KBM-7 (cell line): ENCODE measurements at places on chromosomes 6 and 20.

DNA sequence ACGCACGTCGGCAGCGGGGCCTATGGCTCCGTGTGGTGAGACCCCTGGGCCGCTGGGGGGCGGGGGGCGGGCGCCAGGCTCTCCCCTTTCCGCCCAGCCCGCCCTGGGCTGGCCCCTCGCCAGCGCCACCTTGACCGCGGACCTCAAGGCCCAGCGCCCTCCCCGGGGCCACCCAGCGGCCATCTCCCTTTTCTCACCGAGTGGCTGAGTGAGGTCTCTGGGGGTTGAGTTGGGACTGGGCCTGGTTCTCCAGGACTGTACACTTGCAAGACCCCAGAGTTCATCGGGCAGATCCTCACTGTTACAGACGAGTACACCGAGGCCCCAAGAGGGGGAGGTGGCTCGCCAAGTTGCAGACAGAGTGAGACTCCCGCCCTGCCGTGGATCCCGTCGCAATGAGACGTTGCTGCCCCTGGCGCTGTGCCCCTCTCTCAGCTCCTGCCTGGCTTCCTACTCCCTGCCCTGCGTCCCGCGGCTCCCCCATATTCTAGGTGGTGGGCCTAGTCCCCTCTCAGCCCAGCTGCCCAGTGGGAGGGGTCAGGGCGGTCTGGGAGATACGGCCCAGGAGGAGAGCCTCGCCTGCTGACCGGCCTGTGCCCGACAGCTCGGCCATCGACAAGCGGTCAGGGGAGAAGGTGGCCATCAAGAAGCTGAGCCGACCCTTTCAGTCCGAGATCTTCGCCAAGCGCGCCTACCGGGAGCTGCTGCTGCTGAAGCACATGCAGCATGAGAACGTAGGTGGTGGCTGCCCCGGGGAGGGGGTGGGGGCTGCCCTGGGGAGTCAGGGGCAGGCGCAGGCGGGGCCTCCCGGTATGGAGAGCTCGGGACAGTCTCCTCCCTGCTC lies 576 bp downstream of the MAPK13 start:
- no peak for DNase-seq

DNA sequence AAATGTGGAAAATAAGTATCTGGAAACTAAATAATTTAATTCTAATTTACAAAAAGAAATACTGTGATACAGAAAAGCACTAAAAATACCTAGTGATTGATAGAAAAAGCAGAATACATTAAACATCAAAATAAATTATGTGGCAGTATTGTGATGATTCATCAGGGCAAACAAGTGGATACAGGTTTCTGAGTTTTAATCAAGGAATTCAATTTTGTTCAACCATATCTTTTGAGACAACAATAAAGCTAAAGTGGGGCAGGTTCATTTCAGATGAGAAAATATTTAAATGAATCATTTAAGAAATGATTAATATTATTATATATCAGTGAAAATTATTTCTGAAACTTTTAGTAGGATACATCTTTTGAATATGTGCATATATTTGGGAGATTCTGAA lies 49.8 kb downstream of the GRIK2 start:
- DNase-seq: no peak

- DNase-seq: no peak
These were observed 91.9 kb downstream of the RNGTT start for GRCh38 chr6:88871498-88871897.

- no peak for DNase-seq
These were observed 3.3 kb upstream of the BIRC7 start for GRCh38 chr20:63232235-63233060.

DNA sequence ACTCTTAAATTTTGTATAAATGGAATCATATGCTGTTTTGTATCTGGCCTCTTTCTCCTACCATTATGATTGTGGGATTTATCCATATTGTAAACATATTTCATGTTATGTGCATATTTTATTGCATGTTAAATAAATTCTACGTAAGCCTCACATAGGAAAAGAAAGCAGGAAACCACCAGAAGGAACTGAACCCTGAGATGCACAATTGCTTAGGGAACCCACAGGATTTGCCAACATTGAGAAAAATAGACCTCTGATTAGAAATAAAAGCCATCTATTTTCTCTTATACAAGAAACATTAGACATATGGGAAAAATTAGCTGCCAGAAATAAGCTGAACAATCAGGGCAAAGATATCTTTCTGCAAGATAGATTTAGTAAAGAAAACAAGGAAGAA lies 111.2 kb upstream of the CARMIL1 start:
- no peak for DNase-seq

GRCh38 chr6:140414966-140415620 lies 1040.6 kb upstream of the CITED2 start:
- DNase-seq: no peak

- no peak for DNase-seq
These were observed 949 bp upstream of the ATXN1 start for GRCh38 chr6:16762268-16762549.
